ENCODE measurements at places on chromosomes 3 and 15.

DNA sequence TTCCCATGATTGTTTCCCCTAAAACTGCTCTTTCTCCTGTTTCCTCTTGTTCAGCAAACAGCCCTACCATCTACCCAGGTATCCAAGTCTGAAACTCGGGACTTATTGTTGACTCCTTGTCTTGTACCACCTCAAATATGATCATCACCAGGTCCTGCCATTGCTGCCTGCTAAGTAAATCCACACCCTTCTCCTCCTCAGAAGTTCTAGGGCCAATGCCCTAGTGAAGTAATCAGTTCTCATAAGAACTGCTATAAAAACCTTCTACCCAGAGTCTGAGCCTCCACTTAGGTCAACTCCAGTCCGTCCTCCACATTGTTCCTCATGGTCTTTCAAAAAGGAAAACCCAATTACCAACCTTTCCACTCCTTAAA, 77.0 kb upstream of the IL12A start:
- DNase-seq, result no peak

DNA sequence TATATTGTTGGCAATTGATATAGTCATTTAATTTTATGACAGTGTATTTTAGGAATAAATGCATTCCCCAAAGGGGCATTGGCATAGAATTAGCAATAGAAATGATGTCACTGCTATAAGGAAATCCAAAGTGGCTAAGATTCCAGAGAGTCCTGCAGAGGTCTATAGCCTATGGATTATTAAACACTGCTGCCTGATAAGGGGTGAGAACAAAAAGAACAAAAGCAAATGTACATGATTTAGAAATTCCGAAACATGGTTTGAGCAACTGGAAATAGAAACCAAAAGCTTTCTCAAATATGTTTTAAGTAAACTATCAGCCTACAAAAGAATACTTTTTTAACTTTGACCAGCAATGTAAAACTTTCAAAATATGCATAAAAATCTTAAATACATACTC, 280.1 kb upstream of the RASGRP1 start:
- peak; percentile 60 for DNase-seq

DNA sequence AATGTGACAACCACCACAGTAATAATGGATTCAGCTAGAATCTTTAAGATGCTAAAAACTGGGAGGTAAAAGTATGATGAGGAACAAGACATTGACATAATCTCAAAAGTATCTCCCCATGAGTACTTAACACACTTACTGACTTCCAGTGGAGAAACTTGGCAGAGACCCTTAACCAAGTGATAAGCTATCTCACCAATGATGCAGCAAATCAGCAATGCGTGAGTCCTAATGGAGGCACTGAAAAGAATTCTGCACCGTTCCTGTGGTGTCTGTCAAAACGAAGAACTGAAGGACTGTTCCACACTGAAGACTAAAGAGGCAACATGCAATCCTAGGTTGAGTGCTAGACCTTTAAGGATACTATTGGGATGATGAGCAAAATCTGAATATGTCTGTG, 67.9 kb upstream of the OCA2 start:
- no peak for DNase-seq

DNA sequence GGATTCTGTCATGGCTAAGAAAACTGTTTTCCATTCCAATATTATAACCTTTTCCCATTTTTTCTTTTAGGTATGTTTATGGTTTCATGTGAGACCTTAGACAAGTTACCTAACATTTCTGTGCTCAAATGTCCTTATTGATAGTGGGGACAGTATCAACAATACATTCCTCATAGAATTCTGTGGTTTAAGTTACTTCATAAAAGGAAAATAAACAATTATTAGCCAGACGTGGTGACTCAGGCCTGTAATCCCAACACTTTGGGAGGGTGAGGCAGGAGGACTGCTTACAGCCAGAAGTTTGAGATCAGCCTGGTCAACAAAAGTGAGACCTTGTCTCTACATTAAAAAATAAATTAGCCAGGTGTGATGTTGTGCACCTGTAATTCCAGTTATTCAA, 436.8 kb upstream of the CNTN4 start:
- DNase-seq, result no peak

- DNase-seq, result no peak
Observed at GRCh38 chr15:80211976-80212375, 40.0 kb downstream of the CTXND1 start.

- DNase-seq, result peak; percentile 94
Observed at GRCh38 chr3:150370122-150370602, 37.9 kb upstream of the TSC22D2 start.

Data from fibroblast of villous mesenchyme (primary cell).